ENCODE measurements at places on chromosomes 4 and X.

DNA sequence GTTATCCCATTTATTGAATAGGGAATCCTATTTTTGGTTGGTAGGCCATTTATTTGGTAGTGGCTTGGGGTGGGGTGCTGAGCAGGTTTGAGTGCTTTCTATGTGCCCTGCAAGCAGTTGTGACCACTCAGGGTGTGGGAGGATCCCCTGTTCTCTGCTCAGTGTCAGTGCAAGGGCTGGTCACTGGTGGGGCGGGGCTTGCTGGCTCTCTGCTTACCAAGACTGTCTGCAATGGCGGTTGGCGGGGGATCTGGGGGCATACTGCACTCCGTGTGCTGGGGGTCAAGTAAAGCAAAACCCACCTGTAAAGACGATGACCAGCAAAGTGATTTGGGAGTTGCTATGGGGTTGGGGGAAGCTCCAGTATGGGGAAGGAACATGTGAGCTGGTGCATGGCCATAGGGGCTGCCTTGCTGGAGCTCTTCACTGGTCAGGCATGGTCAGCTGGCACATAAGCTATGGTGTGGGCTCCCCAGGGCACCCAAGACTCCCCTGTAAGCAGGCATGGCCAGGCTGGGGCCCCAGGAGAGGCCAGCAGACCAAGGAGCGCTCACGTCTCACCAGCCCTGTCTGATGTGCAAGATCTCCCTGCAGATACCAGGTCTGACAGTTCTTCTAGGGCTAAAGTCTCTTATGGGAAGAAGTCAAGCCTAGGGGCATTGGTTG is 83.0 kb upstream of the GRXCR1 start:
- DNase-seq = no peak

- peak; percentile 61 for DNase-seq
Measured at GRCh38 chr4:168585168-168586091, 88.6 kb downstream of the PALLD start.

- DNase-seq = no peak
Measured at GRCh38 chr4:89773805-89774204, 63.2 kb downstream of the SNCA start.

GRCh38 chr4:6270636-6271121 is 1.0 kb downstream of the WFS1 start:
- DNase-seq = no peak

DNA sequence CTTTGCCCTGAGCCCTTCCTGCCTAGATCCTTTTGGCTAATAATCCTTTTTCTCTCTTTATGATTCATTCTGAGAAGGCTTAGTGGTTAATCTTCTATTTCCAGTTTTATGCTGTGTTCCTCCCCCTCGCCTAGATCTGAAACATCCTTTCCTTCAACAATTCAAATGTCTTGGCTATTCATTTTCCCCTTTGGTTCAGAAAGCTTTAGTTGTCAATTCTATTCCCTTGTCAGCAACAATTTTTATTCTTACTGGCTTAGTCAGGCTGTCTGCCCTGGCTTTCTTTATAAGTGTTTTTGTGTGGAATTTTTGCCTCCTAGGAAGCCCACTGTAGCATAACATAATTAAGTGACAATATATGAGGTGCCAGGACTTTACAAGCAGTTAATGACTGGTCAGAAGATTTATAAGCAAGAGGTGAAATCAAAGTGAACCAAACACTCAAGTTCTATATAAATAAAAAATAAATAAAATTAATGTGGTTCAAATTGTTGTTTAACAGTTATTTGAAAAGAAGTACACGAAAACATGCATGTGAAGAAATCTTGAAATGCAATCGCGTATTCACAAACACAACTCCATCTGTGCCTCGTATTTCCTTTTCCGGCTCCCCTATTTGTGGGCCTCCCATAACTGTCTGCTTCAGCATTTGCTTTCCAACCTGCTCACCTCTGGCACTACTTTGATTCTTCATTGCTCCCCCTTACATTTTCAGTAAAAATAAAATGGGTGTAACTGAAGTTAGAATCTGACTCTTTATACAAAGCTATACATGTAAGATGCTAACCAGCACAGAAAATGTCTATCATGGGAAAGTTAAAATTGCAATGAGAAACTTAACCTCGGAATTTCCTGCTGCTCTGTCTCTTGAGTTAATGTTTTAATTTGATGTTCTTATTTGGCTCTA is 235.4 kb downstream of the SPRY1 start:
- no peak for DNase-seq

- no peak for DNase-seq
Measured at GRCh38 chr4:95248720-95249425, 299.9 kb downstream of the UNC5C start.

DNA sequence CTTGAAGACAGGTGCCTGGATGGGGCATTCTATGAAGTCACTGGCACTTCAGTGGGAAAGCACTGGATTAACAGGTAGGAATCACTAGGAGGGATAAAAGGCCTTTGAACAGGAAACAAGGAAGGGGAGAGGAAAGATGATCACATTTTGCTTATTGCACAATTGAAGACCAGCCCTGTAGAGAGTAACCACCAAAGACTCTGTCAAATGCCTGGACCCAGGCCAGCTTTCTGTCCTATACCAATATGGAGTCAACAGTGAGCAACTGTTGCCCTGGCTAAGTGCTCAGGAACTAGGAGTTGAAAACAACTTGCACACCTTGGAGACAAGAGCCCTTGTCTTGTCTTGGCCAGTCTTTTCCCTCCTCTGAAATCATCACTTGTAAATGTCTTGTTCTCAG is 14.1 kb upstream of the RTL3 start:
- no peak for DNase-seq

GRCh38 chrX:119502727-119503483 is 34.7 kb downstream of the SLC25A5 start:
- DNase-seq = no peak
